ENCODE measurements at places on chromosomes 5 and 9.

DNA sequence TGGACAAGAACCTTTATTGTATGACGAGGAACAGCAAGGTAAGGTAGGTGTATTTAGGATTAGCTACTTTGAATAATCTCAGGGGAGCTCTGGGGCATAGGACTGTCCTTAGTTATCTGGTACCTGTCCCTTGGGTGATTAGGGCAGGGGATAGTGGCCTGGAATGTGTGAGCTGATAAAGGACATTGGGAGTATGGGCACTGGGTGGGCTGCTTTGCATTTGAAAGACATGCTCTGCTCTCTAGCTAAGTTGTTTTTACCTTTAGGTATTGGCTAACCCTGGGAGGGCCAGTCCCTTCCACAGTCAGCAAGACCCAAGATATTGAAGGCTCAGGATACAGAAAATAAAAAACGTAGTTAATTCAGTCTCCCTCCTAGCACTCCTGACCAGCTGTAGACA lies 282.8 kb upstream of the C9orf72 start:
- DNase-seq = no peak

DNA sequence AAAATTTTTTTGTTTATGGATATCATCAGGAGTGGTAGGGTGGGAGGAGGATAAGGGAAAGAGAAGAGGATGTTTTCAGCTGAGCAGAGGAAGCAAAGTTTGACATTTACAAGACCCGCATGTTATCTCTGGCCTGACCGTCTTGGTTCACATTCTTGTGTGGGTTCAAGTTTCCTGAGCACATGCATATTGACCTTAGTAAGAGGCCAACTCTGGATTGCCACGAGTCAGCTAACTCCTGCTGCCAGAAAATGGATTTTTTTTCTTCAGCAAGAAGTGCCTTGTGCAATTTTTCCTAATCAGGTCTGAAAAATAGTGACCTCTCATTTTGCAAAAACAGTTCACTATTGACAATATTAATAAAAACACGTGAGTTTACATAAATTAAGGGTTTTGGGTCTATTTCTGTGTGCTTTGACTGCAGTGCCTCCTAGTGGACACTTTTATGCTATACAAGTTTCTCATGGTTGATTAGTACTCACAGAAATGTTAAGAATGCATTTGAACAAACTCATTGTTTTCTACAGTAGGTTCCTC lies 27.1 kb upstream of the BASP1 start:
- peak; percentile 95 for DNase-seq

- no peak for DNase-seq
Measured at GRCh38 chr5:88676637-88677375, 206.2 kb downstream of the MEF2C start.

- DNase-seq = peak; percentile 77
Measured at GRCh38 chr5:156479849-156480248, 152.9 kb downstream of the SGCD start.

GRCh38 chr9:88577256-88578120 lies 42.5 kb downstream of the NXNL2 start:
- DNase-seq = no peak

DNA sequence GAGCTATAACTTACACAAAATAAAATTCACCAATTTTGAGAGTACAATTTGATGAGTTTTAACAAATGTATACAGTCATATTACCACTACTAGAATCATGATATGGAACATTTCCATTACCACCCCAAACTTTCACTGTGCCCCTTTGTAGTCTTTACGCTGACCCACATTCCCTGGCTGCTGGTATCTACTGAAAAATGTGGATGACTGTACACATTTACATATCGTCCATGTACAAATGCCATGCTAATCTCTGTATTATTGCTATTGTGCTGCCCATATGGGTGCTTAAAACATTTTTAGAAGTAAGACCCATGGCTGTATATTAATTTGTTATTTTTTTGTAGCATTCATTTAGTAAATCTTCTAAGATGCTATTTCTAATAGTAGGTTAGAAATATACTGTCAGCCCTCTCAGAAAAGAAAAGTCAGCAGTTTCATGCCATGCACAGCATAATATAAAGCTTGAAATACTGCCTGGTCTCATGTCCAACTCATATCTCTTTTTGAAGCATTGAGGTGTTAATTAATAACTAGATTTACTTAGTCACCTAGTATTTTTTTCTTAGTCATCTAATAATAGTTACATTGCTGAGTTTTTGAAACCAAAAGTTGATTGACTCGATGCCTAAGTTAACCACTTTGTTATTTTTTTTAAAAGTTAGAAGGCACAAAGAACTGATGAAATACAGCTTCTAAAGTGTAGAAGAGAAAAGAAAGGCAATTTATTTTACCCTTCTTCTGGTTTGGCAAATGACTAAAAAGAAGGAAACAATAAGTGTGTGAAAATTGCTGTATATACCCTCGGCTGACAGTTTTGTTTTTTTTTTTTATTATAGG lies 188.3 kb upstream of the MEF2C start:
- no peak for DNase-seq

Measured in cardiac muscle cell (in vitro differentiated cells and primary cell).